ENCODE measurements at places on chromosomes 3 and 15.

DNA sequence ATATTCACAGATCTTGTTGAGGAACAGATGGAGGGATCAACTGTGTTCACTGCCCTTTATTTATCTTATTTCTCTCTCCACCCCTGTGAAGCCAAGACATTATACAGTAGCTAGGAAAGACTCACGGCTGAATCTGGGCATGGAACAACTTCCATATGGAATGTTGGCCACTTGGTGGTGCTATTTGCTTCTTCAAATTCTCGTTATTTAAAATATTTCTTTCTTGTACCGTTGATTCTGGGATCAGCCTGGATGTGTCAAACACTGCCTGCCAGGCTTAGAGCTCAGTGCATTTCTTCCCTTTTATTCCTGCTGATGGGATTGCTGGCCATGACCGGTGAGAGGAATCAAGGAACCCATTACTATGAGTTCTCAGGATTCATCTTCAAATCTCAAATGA, 17.5 kb upstream of the GASK1A start:
- peak; percentile 60 for DNase-seq

DNA sequence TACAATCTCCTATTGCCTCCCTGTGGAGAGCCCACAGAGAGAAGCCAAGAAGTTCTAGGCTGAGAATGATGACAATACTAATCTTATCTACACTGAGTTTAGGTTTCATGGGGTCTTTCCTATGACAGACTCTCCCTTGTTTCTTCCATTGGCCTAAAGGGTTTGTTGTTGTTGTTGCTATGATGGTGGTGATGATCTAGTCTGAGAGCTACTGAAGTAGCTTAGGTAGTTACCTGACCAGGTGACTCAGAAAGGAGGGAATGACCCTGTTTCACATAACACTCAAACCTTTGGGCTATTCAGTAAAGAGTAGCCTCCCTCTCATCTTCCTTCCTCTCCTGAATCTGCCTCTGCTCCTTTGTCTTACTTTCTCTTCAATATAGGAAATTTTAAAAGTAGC, 170.2 kb downstream of the GMNC start:
- peak; percentile 22 for DNase-seq

DNA sequence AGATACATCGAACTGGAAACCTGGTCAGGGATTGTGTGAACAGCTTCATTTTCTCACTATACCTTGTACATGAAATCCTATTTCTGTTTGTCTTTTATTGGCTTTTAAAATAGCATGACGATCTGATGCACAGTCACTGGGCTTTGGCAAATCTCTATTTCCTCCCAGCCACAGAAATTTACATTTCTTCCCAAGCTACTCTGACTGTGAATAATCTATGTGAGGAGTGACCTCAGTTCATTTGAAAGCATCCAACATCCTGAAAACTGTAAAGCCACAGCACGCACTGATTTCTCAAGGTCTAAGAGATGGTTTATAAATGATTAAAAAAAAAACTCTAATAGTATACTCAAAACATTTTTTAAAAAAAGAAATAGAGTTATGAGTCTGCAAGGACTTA, 450.3 kb downstream of the IL5RA start:
- no peak for DNase-seq

GRCh38 chr15:60351066-60351465, 46.7 kb downstream of the ANXA2 start:
- DNase-seq: no peak

DNA sequence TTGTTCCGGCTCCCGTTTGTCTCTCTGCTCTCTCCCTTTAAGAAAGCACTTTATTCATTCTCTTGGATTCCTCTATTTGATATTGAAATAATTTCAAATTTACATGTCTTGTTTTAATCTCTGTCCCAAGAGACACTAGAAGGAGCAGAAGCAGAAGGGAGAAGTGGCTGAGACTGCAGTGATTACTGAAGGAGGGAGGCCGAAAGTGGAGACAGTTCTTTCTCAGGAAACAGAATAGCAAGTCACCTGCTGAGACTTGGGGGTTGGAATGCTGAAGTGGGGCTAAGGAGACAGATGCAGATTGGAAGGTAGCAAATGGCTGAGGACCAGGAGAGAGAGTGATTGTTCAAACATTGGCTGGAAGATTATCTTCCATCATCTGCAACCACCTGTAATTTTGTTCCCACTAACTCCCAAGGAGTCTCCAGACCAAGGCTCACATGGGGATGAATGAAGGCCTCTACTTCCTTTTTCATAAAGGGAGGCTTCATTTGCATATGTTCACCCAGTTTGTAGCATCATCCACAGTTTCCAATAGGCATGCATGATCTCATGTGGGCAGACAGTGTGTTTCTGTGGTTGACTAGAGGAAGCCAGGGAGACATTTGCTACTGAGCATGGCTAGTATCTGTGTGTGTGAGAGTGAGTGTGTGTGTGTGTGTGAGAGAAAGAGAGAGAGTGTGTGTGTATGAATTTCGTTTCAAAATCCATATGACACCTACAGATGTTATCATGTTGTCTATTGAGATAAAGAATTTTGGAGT, 24.0 kb downstream of the LTF start:
- peak; percentile 56 for DNase-seq
